GM10248 (cell line): ENCODE measurements at places on chromosomes 4 and X.

DNA sequence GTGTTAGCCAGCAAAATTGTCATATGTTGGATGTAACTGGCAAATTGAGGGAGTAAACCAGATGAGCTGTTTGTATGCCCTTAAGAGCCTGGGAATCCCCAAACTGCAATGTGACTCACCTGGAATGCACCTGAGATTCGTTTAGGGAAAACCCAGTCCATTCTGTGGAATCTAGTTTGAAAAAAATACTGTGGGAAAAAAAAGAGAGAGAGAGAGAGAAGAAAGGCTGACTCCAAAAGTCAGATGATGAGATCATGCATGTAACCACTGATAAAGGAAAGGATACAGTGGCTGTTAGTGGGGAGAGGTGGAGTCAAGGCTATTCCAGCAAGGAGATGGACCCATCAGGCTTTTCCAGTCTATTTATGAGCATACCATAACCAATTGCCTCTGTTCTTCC, 48.5 kb downstream of the SLC9A7 start:
- DNase-seq: no peak

DNA sequence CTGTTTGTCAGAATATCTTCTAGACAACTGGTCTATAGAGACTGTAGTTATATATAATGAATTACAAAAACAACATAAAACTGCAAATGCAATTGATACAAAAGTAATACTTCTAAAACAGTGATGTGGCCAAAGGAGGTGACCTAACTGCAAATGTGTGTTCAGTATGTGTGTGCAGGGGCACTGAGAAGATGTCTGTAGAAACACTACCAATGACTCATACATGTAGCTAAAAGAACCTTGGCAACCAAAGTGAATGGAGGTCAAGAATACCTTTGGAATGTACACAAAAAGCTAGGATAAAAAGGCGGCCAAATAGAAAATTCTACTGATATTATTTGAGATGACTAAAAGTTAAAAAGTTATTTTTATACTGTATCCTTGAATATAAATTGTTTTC, 261.8 kb downstream of the CAMK2D start:
- no peak for DNase-seq

DNA sequence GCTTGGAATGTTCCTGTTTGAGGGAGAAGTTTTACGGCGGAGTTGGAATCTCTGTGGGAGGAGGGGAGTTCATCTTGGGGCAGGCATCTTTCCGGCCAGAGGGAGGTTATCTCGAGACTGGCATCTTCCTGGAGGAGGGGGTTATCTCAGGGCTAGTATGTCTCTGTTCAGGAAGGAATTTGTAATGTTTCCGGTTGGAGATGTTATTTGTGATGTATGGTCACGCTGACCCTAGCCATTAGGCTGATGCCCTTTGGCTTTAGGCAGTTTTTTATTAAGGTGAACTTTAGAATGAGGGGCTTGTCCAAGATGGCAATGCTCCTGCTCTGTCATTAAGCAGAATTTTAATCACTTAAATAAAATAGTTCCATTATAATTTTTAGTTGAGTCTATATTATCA, 449.7 kb downstream of the PCDH10 start:
- DNase-seq: no peak

DNA sequence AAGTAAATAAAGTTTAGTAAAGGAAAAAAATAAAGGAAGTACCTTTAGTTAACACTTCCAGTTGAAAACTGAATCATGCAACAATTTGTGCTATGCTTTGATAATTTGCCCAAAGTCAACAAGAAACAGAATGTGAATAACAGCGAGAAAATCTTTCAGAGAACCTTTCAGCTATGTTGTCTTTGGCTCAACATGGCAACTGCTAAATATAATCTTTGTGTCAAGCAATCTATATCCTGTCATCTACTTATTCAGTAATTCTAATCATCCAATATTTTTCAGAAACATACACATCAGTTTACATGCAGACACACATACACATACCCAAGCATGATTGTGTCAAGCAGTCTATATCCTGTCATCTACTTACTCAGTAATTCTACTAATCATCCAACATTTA, 136.0 kb upstream of the PABPC4L start:
- no peak for DNase-seq

- DNase-seq: no peak
Observed at GRCh38 chr4:168695288-168695687, 198.4 kb downstream of the PALLD start.

GRCh38 chrX:15299941-15300851, 15.2 kb downstream of the ASB11 start:
- DNase-seq: no peak

DNA sequence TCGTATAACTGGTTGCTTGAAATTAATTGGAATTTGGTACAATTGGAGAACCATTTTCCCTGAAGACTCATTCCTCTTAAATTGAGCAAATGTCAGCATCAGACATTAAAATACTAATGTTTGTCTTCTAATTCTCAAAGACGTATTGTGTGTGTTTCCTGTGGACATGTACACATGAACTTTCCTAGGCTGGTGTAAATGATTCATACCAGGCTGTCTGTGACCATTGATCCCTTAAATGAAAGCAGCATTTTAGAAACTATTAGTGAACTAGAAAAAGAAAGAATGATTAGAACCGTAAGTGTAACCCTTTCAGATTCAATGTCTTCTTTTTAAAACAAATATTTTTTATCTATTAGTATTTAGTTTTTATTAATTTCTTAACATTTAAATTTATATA, 332.9 kb downstream of the PPP3CA start:
- DNase-seq: peak; percentile 45

DNA sequence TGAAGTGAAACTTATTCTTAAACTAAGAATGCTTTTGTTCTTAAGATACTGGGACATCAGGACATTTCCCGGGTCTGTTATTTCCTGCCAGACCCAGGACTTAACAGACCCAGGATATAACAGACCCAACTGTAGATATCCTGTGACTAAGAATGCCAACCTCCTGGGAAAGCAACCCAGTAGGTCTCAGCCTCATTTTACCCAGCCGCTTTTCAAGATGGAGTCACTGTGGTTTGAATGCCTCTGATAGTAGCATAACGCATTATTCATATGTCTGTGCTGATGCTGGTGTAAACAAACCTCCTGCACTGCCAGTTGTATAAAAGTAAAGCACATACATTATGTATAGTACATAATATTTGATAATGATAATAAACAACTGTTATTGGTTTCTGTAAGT, 185.8 kb upstream of the GPRIN3 start:
- no peak for DNase-seq

DNA sequence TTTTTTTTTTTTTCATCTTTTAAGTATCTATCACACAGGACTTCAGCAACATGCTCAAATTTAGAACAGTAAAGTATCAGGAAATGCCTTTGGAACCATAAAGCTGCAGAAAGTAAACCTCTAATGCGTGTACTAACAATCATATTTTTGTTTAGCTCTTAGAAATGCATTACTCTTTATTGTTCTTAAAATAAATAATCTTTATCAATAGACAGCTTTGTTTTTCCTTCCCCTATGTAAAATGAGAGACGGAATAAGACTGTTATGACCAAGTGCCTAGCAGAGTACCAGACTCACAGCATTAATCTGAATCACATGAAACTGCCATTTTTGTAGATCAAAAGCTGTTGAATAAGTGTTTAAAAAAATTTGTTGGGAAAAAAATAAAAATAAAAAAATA, 50.5 kb upstream of the COL25A1 start:
- no peak for DNase-seq

- no peak for DNase-seq
Observed at GRCh38 chr4:5814421-5814820, 78.5 kb downstream of the CRMP1 start.

GRCh38 chr4:38623260-38623659, 40.7 kb upstream of the KLF3 start:
- DNase-seq: no peak

- DNase-seq: no peak
Observed at GRCh38 chr4:138233313-138234034, 8.7 kb downstream of the SLC7A11 start.

- DNase-seq: no peak
Observed at GRCh38 chr4:185697488-185697887, 114.5 kb downstream of the SORBS2 start.

DNA sequence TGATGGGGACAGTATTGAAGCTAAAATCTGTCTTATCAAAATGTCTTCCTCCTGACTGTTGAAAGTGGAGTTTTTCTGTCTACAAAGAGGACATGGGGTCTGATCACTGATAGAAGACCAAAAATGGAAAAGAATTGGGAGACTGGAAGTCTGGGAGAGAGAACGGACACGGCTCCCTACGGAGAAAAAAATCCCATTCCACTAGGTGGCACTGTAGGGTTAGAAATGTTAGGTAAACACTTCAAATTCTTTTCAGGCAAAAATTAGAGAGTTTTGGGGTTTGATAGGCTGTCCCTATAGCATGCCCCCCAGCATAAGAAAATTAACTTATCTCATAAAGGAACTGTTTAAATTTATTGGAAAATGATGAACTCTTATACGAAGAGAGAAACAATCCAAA, 200.5 kb downstream of the FAM133A start:
- no peak for DNase-seq

- DNase-seq: no peak
Observed at GRCh38 chr4:123438031-123438430, 41.4 kb downstream of the SPRY1 start.

- DNase-seq: no peak
Observed at GRCh38 chr4:178275671-178276360, 833.6 kb upstream of the AGA start.

DNA sequence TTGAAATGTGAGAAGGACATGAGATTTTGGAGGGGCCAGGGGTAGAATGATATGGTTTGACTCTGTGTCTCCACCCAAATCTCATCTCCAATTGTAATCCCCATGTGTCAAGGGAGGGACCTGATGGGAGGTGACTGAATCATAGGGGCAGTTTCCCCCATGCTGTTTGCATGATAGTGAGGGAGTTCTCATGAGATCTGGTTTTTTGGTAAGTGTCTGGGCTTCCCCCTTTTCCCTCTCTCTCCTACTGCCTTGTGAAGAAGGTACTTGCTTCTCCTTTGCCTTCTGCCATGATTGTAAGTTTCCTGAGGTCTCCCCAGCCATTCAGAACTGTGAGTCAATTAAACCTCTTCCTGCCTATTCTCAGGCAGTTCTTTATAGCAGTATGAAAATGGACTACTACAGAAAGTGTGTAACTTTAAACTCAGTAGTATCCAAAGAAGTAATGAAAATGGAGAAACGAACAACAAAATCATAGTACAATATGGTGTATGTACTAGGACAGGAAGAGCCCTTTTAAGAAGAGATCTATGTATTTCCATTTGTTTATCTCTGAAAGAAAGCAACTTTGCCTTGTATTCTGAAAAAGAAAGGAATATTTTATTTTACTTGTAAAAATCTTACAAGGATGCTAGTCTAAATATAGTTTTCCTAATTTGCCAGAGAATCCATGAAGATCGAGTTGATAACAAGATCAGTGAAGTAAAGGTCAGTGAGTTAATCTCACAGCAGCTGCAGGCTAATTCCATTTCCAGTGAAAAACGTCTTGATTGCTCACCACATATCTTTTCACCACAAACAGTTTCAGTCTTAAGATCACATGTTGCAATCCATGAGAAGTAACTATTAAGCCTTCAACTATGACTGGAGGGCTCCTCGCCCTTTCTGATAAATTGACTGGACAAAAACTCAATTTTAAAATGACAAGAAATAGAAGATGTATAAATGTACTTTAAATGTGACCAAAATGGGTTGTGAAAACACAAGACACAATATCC, 20.5 kb downstream of the PKD2 start:
- no peak for DNase-seq

GRCh38 chrX:136574548-136574947, 42.5 kb downstream of the VGLL1 start:
- no peak for DNase-seq

GRCh38 chr4:180840142-180840541, 1403.1 kb upstream of the TENM3 start:
- no peak for DNase-seq

GRCh38 chr4:107740950-107741701, 21.1 kb upstream of the PAPSS1 start:
- no peak for DNase-seq

DNA sequence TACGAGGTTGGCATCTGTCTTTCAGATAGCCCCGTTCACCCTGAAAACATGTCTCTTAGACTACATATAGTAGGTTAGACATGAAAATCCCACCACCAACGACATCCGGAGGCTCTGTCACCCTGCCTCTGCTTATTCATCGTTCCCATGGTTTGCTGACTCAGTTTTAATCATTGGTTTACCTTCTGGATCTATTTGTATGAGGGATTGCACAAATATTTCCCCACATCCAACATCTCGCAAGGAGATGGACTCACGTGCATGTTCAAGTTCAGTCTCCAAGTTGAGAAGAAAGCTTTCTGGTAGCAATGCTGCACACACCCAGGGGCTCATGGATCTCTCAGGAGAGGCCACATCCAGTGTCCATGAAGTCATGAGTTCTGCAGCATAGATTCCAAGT, 10.8 kb downstream of the CETN2 start:
- no peak for DNase-seq

- DNase-seq: no peak
Observed at GRCh38 chr4:85806334-85806733, 331.4 kb downstream of the ARHGAP24 start.

DNA sequence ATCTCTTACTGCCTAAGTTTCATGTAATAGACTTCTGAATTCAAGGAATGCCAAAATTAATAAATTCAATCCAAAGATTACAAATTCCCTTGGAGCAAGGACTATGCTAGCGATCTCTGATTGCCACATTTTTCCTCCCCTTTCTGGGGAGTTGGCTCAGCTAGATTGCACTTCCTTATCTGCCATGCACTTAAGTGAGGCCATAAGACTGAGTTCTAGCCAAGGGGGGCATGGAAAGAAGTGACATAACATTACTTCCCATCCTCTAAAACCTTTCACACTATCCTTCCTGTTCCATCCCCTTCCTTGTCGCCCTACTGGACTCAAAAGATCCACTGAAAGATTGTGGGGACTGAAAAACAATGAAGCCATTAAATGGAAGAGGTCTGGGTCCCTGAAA, 53.8 kb upstream of the TXK start:
- DNase-seq: no peak

- no peak for DNase-seq
Observed at GRCh38 chr4:163462556-163462955, 11.0 kb downstream of the TKTL2 start.

DNA sequence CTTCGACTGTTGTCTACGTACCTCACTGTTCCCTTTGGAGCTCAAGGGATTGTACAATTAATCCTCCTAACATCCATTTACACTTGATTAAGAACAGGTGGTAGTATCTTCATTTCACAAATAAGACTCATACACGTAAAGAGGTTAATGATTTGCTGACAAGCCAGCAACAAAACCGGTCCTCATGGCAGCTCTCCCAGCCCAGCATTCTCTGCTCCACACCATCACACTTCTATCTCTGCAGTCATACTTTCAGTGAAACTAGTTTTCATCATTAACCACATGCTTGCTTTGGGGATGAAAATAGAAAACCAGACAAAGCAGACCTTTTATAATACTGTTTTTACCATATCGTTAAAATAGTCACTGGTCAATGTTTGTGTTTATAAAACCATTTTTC, 28.7 kb upstream of the CASK start:
- DNase-seq: no peak

DNA sequence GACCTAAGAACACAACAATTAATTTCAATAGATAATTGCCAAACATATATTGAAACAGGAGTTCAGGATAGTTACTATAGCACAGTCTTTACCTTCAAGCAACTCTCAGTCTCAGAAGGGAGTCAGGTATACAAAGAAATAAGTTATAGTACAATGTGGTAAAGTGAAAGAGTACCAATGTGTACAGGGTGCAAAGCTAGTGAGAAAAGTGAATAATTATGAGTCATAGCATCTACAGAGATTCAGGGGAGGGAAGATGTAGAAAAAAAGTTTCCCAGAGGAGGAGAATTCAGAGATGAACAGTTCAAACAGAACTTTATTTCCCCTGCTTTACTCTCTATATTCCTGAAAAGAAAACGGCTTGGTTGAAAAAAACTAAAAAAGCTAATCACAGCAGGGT, 22.7 kb upstream of the DKK2 start:
- no peak for DNase-seq
